Lung (tissue), 17 donors: ENCODE measurements at places on chromosomes 7 and 10. TPM values are rescaled to one million over a fixed set of nuclear protein-coding genes. Genes with fewer than 3 reads are reported as not detected.

ATOH7 gene
- 0.02 TPM for polyA plus RNA-seq

JAKMIP3 gene
- 0.14 TPM for polyA plus RNA-seq

RAPGEF5 gene
- polyA plus RNA-seq = 35.8 TPM

CABCOCO1 gene
- 11.5 TPM for polyA plus RNA-seq

PON3 gene
- 28.0 TPM for polyA plus RNA-seq

NKX1-2 gene
- polyA plus RNA-seq = not detected

NEUROD6 gene
- polyA plus RNA-seq = not detected

ABCA13 gene
- polyA plus RNA-seq = 1.2 TPM

NKX2-3 gene
- not detected for polyA plus RNA-seq

ACBD7 gene
- polyA plus RNA-seq = 0.35 TPM

OR2A1 gene
- polyA plus RNA-seq = 0.23 TPM

GPR26 gene
- not detected for polyA plus RNA-seq

FBXW4 gene
- 48.0 TPM for polyA plus RNA-seq

GJD4 gene
- not detected for polyA plus RNA-seq

WNT8B gene
- polyA plus RNA-seq = 0.04 TPM

CACNB2 gene
- polyA plus RNA-seq = 0.90 TPM

BTBD16 gene
- polyA plus RNA-seq = 0.03 TPM

ZPBP gene
- 0.03 TPM for polyA plus RNA-seq

ZNF479 gene
- not detected for polyA plus RNA-seq

CPA4 gene
- polyA plus RNA-seq = 0.65 TPM

OR2A12 gene
- not detected for polyA plus RNA-seq

GSTO2 gene
- polyA plus RNA-seq = 6.6 TPM

NUDT5 gene
- polyA plus RNA-seq = 54.7 TPM

SHTN1 gene
- 19.0 TPM for polyA plus RNA-seq

CTNNA3 gene
- polyA plus RNA-seq = 0.16 TPM

C10orf67 gene
- polyA plus RNA-seq = 0.33 TPM

DYNC1I1 gene
- 0.77 TPM for polyA plus RNA-seq

FGL2 gene
- 3.3 TPM for polyA plus RNA-seq

GNGT1 gene
- not detected for polyA plus RNA-seq

MEOX2 gene
- 3.0 TPM for polyA plus RNA-seq

OR6V1 gene
- polyA plus RNA-seq = not detected

IL15RA gene
- polyA plus RNA-seq = 25.5 TPM
